GM23248 (cell line): ENCODE measurements at places on chromosomes 3 and 15.
A peak's percentile ranks its signal among the peaks of the same experiment; 100 is the strongest.

- no peaks in the 10 kb centered on the region for H3K36me3 ChIP-seq
- no peak overlapping the region for H3K27ac ChIP-seq
- peak; percentile 4 for DNase-seq
- no peak overlapping the region for H3K4me3 ChIP-seq
- H3K27me3 ChIP-seq = no peaks in the 10 kb centered on the region
These were observed 3.3 kb upstream of the RBSN start for GRCh38 chr3:15102256-15102655.

- no peaks in the 10 kb centered on the region for H3K27me3 ChIP-seq
- no peak overlapping the region for H3K27ac ChIP-seq
- H3K36me3 ChIP-seq = no peaks in the 10 kb centered on the region; the same call in 1 of the 2 replicates
- H3K4me3 ChIP-seq = no peak overlapping the region
- DNase-seq = no peak
These were observed 64.1 kb upstream of the RPL32 start for GRCh38 chr3:12905316-12906071.

GRCh38 chr15:63797901-63798300 is 35.8 kb downstream of the HERC1 start:
- no peaks in the 10 kb centered on the region for H3K27me3 ChIP-seq
- no peaks in the 10 kb centered on the region for H3K4me1 ChIP-seq
- H3K4me3 ChIP-seq = no peak overlapping the region
- H3K36me3 ChIP-seq = no peaks in the 10 kb centered on the region

GRCh38 chr3:66298591-66298990 is 77.8 kb downstream of the SLC25A26 start:
- H3K27me3 ChIP-seq = no peaks in the 10 kb centered on the region
- H3K4me1 ChIP-seq = peaks cover 11% of the 10 kb centered on the region; the same call in 1 of the 2 replicates
- no peak overlapping the region for H3K27ac ChIP-seq
- DNase-seq = no peak
- H3K4me3 ChIP-seq = no peak overlapping the region

DNA sequence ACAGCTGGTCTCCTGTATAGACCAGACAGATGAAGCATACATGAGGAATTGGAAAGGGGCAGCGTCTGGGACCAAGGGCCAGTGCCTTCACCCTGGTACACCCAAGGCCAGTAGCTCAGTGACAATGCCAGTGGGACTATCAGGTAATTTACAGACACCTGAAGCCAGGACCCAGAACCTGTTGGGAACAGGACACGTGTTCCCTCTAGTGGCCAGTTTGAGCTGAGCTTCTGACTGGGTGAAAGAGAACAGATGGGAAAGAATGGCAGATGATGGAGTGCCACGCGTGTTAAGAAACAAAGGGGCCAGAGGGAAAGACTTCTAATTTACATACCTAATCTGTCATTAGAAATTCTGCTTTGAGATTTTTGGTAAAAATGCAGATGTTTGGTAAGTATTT is 5.1 kb upstream of the SLC25A38 start:
- H3K4me1 ChIP-seq = peaks cover 7% of the 10 kb centered on the region
- H3K4me3 ChIP-seq = no peak overlapping the region
- no peaks in the 10 kb centered on the region; the same call in 1 of the 2 replicates for H3K27me3 ChIP-seq
- peak; percentile 43 for DNase-seq
- H3K27ac ChIP-seq = no peak overlapping the region

DNA sequence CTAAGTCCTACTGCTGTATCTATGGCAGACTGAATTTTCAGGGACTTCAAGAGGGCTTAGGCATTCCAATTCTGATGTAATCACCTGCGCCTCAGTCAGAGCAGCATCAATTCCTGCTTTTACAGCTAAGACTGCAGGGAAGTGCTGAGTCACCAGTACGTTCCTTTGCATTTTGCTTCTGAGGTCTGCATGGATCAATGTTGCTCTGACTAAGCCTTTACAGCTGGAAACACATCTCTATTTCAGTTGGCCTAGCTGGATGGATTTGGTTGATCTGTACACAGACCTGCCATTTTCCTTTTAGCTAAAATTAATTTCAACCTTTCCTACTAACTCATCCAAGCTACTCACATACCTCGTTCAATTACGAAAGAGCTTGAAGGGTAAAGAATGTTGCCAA is 51.3 kb downstream of the ETV5 start:
- peaks cover 7% of the 10 kb centered on the region; the same call in 1 of the 2 replicates for H3K4me1 ChIP-seq
- H3K27ac ChIP-seq = peak overlapping the region; percentile 19; the same call in 1 of the 2 replicates
- peaks cover 41% of the 10 kb centered on the region for H3K36me3 ChIP-seq
- DNase-seq = peak; percentile 82

- no peaks in the 10 kb centered on the region for H3K36me3 ChIP-seq
- H3K27ac ChIP-seq = no peak overlapping the region
- no peaks in the 10 kb centered on the region for H3K27me3 ChIP-seq
- no peak overlapping the region for H3K4me3 ChIP-seq
- DNase-seq = peak; percentile 60
- peaks cover 14% of the 10 kb centered on the region for H3K4me1 ChIP-seq
These were observed 569.8 kb upstream of the IL12A start for GRCh38 chr3:159418571-159419526.
